ENCODE measurements at places on chromosomes 5 and 9. TPM values are rescaled to one million over a fixed set of nuclear protein-coding genes. Genes with fewer than 3 reads are reported as not detected.

The DNAJC21 gene
- 53.5 TPM for total RNA-seq

The GNAQ gene
- total RNA-seq: 24.9 TPM

The TMEM215 gene
- total RNA-seq: not detected

The AGXT2 gene
- total RNA-seq: not detected

The UGT3A2 gene
- total RNA-seq: not detected

The PAM gene
- 232 TPM for total RNA-seq

The WDR38 gene
- total RNA-seq: not detected

The MZB1 gene
- total RNA-seq: not detected

The AK8 gene
- total RNA-seq: under 0.01 TPM

The TRIM14 gene
- total RNA-seq: 3.6 TPM

The ENTREP1 gene
- 0.38 TPM for total RNA-seq

The LCN2 gene
- not detected for total RNA-seq

The ADGRV1 gene
- 0.19 TPM for total RNA-seq

The SGTB gene
- 20.6 TPM for total RNA-seq

The PHF24 gene
- total RNA-seq: 0.28 TPM

The DMRTA1 gene
- under 0.01 TPM for total RNA-seq

The SPATA31C1 gene
- total RNA-seq: not detected

The PNPLA7 gene
- total RNA-seq: 1.4 TPM

The TRAPPC13 gene
- 28.2 TPM for total RNA-seq

The IRX4 gene
- total RNA-seq: not detected

The PCDHGB4 gene
- total RNA-seq: 9.6 TPM

The NIPSNAP3A gene
- 58.9 TPM for total RNA-seq

The FOXD4 gene
- total RNA-seq: 0.19 TPM

The LHX3 gene
- total RNA-seq: not detected

The ANKRD20A1 gene
- under 0.01 TPM for total RNA-seq

The RBM18 gene
- 9.8 TPM for total RNA-seq

The SVEP1 gene
- total RNA-seq: 14.4 TPM

The HMMR gene
- 11.8 TPM for total RNA-seq

The LCN9 gene
- not detected for total RNA-seq

The PCDH1 gene
- total RNA-seq: 0.77 TPM

The SLC36A2 gene
- total RNA-seq: not detected

The PCA3 gene
- under 0.01 TPM for total RNA-seq

The FAM78A gene
- total RNA-seq: 1.2 TPM

The GPR151 gene
- not detected for total RNA-seq

Measured in regular cardiac myocyte (primary cell).